Muscle of leg (tissue), 16 donors: ENCODE measurements at places on chromosomes 7 and 10.

- no peak for DNase-seq
- no peak overlapping the region for H3K27ac ChIP-seq
- H3K4me3 ChIP-seq = no peak overlapping the region
- no peaks in the 10 kb centered on the region for H3K4me1 ChIP-seq
Observed at GRCh38 chr10:77812741-77813140, 113.8 kb downstream of the DLG5 start.

DNA sequence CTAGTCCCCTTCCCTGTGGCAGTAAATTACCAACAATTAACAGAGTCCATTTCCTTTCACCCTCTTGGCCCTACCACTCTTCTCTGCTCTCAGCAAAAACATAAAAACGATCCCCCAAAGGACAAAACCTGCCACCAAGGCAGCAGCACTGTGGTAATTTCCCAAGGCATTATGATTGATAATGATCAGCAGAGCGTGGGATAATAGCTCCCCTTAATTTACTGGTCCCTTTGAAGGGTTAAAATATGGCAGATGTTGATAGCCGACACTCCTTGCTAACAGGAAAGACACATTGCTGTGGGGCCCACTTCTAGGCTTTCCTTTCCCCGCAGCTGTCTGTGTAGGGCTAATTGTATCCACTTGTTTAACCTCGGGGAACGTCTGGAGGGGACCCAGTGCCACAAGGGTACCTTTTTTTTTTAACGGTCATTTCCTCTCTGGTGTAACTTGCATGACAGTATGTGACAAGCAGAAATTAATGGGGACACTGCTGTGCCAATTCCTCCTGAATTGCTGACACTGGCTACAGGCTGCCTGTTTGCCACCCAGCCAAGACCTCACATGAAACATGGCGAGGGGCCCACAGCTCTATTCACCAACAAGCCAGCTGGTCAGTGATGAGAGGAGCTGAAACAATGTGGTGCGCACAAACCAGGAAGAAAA, 81.3 kb downstream of the CDK6 start:
- H3K36me3 ChIP-seq = peaks cover 6% of the 10 kb centered on the region
- peak overlapping the region; percentile 83 for H3K27ac ChIP-seq
- peaks cover 16% of the 10 kb centered on the region for H3K4me1 ChIP-seq
- no peaks in the 10 kb centered on the region for H3K27me3 ChIP-seq

DNA sequence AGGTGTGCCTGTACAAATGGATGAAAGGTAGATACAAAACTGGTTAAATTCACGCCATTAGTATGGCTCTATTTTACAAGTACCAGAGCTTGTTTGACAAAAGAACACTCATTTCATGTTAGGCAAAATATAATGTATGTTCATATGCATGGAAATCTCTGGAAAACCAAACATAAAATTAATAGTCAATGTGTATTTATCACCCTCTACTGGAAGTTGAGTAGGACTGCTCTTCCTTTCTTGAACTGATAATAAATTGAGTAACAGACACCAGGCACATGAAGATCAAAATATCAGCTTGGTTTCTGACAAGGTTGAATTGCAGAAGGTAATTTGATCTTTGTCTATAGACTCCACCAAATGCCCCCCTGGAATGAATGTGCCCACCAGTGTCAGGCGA, 19.8 kb upstream of the AKR1B1 start:
- H3K27me3 ChIP-seq = no peaks in the 10 kb centered on the region
- H3K36me3 ChIP-seq = no peaks in the 10 kb centered on the region
- H3K4me1 ChIP-seq = peaks cover 2% of the 10 kb centered on the region
- no peak for DNase-seq
- H3K4me3 ChIP-seq = no peak overlapping the region

DNA sequence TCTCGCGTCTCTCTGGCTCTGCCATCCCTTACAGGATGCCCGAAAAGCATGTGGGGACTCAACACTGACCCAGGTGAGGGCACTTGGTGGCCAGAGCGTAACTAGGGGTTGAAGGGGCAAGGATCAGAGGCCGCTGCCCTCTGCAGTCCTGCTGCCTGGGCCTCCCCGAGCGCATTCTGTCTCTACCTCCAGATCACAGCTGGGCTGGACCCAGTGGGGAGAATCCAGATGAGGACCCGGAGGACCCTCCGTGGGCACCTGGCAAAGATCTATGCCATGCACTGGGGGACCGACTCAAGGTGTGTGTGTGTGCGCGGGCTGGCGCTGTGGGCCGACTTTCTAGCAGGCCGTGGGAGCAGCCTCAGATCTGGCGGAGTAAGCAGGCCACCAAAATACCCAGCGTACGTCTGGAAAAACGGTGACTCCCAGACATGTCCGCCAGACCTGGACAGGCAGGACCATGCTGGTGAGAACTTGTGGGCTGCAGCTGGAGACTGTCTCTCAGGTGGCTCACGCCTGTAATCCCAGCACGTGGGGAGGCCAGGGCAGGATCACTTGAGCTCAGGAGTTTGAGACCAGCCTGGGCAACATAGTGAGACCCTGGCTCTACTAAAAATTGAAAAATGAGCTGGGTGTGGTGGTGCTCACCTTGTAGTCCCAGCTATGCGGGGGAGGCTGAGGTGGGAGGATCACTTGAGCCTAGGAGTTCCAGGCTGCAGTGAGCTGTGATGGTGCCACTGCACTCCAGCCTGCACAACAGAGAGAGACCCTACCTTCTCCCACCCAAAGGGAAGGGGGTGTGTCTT, 3.2 kb downstream of the GNB2 start:
- peak overlapping the region; percentile 99 for H3K4me3 ChIP-seq
- H3K4me1 ChIP-seq = peaks cover 30% of the 10 kb centered on the region
- H3K36me3 ChIP-seq = peaks cover 53% of the 10 kb centered on the region
- H3K27ac ChIP-seq = peak overlapping the region; percentile 51
- no peak for DNase-seq

- H3K27ac ChIP-seq = peak within 1 kb of the TSS; percentile 69
- H3K4me3 ChIP-seq = peak within 1 kb of the TSS; percentile 56
- DNase-seq = peak; percentile 94
- H3K27me3 ChIP-seq = peaks cover 22% of the 10 kb centered on the region
- H3K4me1 ChIP-seq = peaks cover 20% of the 10 kb centered on the region
- H3K36me3 ChIP-seq = no peaks in the 10 kb centered on the region
Observed at GRCh38 chr10:119542357-119542987, at the start of gene RGS10. TSS of gene RGS10 (minus strand) at chr10:119542719. CDS start at chr10:119542638, 81 bp downstream.

GRCh38 chr7:123275036-123275753, 75.4 kb upstream of the SLC13A1 start:
- no peak overlapping the region for H3K27ac ChIP-seq
- H3K4me3 ChIP-seq = no peak overlapping the region
- no peaks in the 10 kb centered on the region for H3K4me1 ChIP-seq

DNA sequence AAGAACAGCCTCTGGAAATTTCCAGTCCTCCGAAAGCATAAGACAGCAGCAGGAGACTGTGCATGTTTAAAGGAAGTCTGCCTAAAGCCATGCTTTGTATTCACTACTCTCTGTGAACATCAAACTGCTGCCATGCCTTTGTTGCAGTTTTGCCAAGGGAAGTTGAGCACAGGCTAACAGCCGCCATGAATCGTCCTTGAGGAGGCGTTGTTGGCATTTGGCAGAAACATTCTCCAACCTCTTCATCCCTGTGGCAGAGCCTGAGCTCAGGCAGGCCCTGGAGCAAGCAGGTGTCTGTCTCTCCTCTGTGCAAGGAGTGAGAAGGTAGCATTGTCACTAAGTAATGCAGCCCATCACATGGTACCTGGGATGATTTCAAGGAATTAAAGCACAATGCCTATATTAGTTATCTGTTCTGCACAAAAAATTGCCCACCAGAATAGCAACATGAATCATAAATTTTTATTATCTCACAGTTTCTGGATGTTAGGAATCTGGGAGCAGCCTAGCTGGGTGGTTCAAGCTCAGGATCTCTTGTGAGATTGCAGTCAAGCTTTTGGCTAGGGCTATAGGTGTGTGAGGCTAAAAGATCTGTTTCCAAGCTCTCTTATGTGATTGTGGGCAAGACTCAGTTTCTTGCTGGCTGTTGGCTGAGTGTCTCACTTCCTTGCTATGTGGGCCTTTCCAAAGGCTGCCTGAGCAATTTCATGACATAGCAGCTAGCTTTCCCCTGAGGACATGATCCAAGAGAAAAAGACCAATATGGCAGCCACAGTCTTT, 46.5 kb upstream of the KIAA1217 start:
- H3K36me3 ChIP-seq = no peaks in the 10 kb centered on the region
- no peaks in the 10 kb centered on the region for H3K27me3 ChIP-seq
- no peak overlapping the region for H3K27ac ChIP-seq
- H3K4me3 ChIP-seq = no peak overlapping the region

- H3K4me3 ChIP-seq = peak overlapping the region; percentile 9
- peaks cover 2% of the 10 kb centered on the region for H3K36me3 ChIP-seq
- H3K27me3 ChIP-seq = no peaks in the 10 kb centered on the region
- peaks cover 7% of the 10 kb centered on the region for H3K4me1 ChIP-seq
- no peak for DNase-seq
Observed at GRCh38 chr10:91907033-91907594, 2.2 kb downstream of the FGFBP3 start.

GRCh38 chr10:33067917-33068316, 109.9 kb upstream of the ITGB1 start:
- no peak for DNase-seq
- H3K27me3 ChIP-seq = no peaks in the 10 kb centered on the region
- H3K4me3 ChIP-seq = no peak overlapping the region
- no peaks in the 10 kb centered on the region for H3K36me3 ChIP-seq
- H3K27ac ChIP-seq = no peak overlapping the region

DNA sequence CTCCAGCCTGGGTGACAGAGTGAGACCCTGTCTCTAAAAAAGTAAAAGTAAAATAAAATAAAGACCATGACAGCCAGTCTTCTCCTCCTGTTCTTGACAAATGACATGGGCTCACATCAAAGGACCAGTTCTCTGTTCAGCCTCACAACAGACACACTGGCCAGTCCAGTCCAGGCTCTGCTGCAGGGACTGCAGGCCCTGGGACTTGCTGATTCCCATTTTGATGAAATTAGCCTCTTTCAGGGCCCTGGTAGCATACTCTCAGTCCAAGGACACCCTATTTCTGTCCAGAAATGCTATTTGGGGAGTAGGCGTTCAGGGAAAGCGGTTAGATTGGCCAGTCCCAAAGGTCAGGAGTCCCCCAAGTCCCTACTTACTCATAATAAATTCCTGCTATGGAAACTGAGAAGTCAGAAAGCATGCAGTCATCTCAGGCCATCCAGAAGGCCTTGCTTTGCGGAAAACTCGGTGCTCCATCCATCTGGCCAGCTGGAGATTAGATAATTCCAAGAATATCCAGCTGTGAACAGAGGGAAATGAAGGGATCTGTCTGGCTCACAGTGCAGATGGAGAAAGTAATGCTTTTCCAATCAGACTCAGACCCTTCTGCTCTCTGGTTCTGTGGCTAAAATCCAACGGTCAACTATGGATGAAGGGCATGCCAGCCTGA, 74.4 kb downstream of the RAB11FIP2 start:
- no peak overlapping the region for H3K4me3 ChIP-seq
- peak overlapping the region; percentile 90 for H3K27ac ChIP-seq
- H3K36me3 ChIP-seq = no peaks in the 10 kb centered on the region
- H3K4me1 ChIP-seq = peaks cover 6% of the 10 kb centered on the region
- peak; percentile 98 for DNase-seq

DNA sequence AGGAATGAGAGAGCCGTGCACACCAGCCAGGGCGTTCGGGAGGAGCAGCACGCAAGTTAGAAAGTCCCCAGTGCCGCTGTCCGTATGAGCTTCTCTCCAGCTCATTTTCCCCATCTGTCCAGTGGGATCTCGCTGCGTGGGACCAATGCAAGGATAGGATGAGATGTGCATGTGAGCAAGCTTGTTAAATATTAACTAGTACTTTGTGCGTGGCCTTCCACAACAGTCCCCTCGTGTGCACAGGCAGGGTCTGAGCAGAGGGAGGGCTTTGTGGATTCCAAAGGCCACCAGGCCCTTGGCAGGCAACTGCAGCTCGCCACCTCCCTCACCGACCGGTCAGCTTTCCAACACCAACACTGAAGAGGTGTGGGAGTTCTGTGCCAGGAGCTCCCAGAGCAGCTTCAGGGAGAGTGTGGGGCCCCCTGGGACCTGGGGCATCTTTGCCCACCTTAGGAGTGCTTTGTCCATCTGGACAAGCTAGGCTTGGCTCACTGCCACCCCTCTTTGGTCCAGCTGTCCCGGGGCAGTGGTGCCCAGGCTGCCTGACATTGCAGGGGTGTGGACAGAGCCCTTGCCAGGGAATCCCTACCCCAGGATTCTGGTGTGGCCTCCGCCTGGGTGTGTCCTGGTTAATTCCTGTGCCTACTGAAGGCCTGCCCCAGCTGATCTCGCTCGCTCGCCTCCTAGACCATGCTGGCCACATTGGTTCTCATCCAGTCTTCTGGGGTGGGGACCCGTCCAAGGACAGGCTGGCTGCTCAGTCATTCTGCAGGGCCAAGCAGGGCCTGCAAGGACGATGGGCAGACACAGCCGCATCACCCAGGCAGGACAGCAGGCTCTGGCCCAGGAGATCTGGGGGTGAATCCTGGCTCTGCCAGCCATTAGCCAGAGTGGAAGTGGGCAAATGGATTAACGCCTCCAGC, 5.3 kb downstream of the FAM20C start:
- H3K36me3 ChIP-seq = peaks cover 69% of the 10 kb centered on the region
- H3K4me1 ChIP-seq = peaks cover 75% of the 10 kb centered on the region
- no peak overlapping the region for H3K27ac ChIP-seq
- H3K4me3 ChIP-seq = no peak overlapping the region
- DNase-seq = no peak

DNA sequence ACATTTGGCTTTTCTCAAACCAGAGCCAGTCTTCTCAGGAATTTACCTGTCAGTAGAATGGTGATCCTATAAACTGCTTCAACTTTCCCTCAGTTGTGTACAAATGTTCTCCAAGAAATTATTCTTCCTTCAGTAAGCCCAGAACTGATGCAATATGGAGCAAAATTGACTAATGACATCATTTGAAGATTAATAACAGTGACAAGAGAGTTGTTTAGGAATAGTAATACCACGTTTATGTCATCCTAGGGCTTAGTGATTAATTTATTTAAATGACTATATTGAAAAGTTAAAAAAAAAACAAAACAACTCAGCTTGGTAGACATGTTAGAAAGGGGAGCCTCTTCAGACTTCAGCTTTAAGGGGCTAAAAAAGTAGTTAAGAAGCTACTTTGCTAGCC, 933.2 kb downstream of the GATA3 start:
- no peak for DNase-seq
- no peak overlapping the region for H3K4me3 ChIP-seq
- no peaks in the 10 kb centered on the region for H3K27me3 ChIP-seq
- H3K36me3 ChIP-seq = no peaks in the 10 kb centered on the region
- no peak overlapping the region for H3K27ac ChIP-seq
- H3K4me1 ChIP-seq = no peaks in the 10 kb centered on the region
